ENCODE measurements at places on chromosomes 12 and 14.

DNA sequence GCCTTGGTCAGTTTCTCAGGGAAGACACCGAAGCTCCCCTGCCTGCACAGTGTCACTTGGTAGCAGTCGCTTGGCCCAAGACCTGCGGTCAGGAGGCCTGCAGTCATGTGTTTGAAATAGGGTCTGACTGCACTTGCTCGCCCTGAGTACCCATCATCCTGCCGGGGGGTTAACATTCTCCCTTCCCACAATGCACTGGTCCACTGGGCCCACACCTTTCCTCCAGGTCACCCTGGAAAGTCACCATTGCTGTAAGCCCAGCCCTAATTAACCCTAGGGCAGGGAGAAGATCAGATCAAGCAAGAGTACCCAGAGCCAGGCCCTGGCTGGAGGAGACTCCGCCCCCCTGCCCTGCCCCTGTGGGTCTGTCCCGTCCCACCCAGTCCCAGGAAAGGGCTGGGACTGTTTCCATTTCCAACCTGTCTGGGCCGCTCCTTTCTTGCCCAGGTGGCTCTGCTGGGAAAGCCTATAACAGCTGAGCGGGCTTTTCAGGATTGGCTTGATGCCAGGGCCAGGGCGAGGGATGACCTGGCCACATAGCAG lies 87.1 kb downstream of the ZFP36L1 start:
- DNase-seq = peak; percentile 22

GRCh38 chr12:53843545-53843944 lies 91.8 kb upstream of the CISTR start:
- DNase-seq = no peak

DNA sequence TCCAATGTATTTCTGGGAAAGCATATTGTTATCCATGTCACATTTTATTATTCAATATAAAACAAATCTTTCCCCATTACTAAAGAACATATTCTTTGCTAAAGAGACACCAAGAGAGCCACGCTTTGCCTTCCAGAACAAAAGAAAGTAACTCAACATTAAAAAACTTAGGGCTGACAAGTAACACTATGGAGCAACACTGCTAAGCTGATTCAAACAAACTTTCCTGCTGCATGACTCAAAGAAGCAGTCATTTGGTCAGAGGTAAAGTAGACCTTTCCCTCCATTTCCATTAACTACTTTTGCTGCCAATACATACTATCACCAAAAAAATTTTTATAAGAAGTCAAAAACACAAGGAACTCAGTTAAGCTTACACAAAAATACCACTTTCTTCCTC lies 83.0 kb downstream of the DENND5B start:
- DNase-seq = no peak

GRCh38 chr12:112944024-112944690 lies 5.9 kb downstream of the OAS3 start:
- DNase-seq = no peak

GRCh38 chr12:15227004-15227679 lies 5.9 kb upstream of the RERG start:
- DNase-seq = peak; percentile 39

- no peak for DNase-seq
These were observed 31.3 kb downstream of the HECTD4 start for GRCh38 chr12:112350593-112351592.

- DNase-seq = no peak
These were observed 4.9 kb upstream of the LRIG3 start for GRCh38 chr12:58925111-58925611.

- no peak for DNase-seq
These were observed 9.7 kb upstream of the CRY1 start for GRCh38 chr12:107103097-107103496.

DNA sequence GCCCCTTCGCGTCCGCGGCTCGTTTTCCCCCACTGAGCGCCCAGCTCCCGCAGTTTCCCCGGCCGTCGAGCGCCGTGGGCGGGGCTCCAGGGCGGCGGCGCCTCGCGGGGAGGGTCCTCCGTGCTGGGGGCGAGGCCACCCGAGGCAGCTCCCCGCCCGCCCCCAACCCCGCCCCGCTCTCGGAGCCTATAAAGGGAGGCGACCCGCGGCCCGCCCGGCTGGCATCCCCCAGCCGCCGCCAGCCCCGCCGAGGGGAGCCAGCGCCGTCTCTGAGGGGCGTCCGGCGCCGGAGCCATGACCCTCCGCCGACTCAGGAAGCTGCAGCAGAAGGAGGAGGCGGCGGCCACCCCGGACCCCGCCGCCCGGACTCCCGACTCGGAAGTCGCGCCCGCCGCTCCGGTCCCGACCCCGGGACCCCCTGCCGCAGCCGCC lies at the start of gene TAMALIN:
Gene TAMALIN, plus strand, starts transcription at position 221 of the 432 bp plus-strand sequence. Its CDS starts 74 bp downstream, at position 295.
- DNase-seq = no peak

DNA sequence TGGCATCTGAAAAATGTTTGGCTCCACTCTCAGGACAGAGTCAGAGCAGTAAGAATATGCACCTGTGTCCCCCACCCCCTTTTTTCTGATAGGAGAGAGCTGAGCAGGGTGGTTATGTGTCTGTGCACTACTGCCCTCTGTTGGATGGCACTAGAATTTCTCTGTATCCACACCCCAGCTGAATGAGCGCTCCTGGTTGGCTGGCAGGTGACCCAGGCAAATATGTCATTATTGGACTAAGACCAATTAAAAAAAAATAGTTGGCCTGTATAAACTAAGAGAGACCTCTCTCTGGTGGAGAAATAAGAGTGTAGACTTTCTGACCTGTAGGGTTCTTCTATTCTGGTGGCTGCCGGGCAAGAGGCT lies 107.0 kb downstream of the PTCSC3 start:
- peak; percentile 65 for DNase-seq

- no peak for DNase-seq
These were observed 214.9 kb upstream of the DDHD1 start for GRCh38 chr14:53368066-53368465.

GRCh38 chr12:88576866-88577265 lies 3.4 kb downstream of the KITLG start:
- DNase-seq = no peak

GRCh38 chr12:90299121-90299520 lies 590.5 kb upstream of the ATP2B1 start:
- no peak for DNase-seq

- DNase-seq = no peak
These were observed 386.0 kb downstream of the BCAT1 start for GRCh38 chr12:24562771-24563431.

- DNase-seq = peak; percentile 68
These were observed 1.5 kb upstream of the TM7SF3 start for GRCh38 chr12:27015730-27016076.

DNA sequence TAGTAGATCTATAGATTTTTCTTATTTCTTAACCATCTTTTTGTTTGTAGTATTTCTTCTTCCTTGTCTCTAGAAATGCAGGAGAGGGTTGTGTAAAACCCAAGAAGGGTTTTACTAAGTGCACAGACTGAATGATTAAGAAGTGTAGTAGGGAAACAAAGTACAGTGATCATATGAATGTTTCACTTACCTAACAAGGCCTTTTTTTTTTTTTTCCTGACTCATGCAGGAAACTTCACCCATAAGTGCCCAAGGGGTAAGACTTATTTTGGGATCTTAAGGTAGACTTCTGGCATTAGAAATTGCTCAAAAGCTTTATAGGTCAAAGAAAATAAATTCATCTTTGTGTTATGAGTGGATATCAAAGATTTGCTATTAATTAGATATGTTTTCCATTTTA lies 10.2 kb downstream of the SCN8A start:
- DNase-seq = no peak

DNA sequence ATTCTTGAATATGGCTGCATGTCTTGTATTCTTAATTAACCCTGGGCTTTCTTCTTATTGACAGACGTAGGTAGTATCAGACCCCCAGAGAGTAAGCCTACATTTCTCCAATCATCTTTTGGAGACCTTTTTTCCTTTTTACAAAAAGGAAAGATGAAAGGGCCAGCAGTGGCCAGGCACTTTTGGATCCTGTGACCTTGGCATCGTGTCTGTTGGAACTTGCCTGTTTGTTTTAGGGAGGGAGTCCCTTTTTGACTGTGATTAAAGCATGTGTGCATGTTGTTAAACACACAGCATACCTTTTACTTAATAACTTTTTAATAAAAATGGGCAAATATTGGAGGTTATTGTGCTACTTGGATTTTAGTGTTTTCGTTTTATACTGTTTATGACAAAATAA lies 57.2 kb downstream of the PCNX1 start:
- DNase-seq = no peak

GRCh38 chr12:130220706-130221100 lies 58.4 kb downstream of the FZD10 start:
- no peak for DNase-seq

DNA sequence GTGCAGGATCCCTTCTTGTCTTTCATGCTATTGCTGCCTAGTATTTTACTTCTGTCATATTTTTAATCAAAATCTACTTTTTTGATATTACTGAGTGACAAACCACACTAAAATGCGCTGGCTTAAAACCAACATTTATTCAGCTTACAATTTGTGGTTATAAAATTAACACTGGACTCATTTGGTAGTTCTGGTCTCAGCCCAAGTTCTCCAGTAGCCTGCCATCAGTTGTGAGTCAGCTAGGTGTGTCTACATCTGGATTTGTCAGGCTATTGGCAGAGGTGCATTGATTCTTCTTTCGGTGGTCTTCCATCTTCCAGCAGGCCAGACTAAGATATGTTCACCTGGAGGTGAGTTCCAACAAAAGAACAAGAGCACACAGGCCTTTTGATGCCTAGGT lies 765.1 kb upstream of the FBXO33 start:
- DNase-seq = no peak

- DNase-seq = no peak
These were observed 3.7 kb downstream of the WNT5B start for GRCh38 chr12:1632702-1633101.

DNA sequence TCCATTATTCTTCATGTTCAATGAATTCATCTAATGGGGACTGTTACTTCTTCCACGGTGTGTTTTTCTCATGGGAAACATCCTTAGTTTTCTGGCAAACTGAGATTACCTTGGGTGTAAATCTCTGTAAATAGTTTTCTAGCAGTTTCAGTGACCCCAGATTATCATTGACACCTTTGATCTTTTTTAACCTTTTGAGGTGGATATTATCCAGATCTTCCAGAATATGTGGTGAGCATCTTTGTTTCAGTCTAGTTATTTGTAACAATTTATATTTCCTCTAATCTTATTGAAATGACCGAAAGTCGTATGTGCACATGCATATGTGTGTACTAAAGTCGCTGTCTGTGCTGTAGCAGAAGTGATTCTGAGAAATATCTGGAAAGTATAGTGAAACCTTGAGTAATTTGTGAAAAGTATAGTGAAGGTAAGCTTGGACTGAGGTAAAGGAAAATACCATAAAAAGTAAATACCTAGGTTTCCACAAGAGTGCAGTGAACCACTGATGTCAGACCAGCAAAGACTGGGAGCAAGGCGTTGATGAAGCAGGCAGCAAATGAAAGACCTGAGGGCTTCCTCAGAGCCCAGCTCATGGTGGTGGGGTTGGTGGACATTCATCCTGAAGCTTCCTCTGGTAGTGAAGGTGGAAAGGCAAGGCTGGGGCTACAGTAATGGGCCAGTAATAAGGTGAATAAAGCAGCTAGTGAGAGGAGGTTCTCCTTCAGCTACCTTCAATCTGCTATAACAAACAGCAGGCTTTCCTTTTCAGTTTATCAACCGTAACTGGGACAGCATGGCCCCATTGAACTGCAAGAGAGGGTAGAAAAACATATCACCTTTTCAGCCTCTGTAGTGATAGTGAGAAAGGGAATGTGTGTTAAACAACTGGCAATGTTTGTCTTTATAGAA lies 480.2 kb upstream of the FBXO33 start:
- no peak for DNase-seq

DNA sequence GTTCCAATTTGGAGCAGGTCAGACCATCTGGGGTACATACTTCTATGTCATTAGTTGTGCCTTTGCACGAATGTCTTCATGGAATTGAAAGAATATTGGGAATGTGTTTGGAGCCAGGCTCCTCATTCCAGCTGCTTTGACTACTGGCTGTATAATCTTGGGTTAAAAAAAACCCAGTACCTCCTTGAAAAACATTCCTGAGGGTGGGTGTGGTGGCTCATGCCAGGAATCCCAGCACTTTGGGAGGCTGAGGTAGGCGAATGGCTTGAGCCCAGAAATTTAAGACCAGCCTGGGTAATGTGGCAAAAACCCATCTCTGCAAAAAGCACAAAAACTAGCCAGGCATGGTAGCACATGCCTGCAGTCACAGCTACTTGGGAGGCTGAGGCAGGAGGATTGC lies 125.6 kb downstream of the TTC8 start:
- no peak for DNase-seq

DNA sequence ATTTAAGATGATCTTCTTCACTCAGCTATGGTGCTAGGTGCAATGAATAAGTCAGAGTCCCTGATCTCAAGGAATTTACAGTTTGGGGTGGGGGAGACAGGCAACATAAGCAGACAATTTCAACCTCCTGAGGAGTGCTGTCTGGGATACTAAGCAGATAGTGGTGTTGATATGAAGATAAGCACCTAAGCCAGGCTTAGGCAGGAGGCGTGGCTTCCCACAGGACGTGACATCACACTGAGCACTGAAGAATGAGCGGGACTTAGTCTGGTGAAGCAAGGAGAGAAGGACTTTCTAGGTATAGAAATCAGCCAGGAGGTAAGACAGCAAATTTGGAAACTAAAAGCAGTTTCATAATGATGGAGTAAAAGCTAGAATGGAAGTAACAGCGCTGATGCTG lies 6.8 kb downstream of the PRPH start:
- no peak for DNase-seq

DNA sequence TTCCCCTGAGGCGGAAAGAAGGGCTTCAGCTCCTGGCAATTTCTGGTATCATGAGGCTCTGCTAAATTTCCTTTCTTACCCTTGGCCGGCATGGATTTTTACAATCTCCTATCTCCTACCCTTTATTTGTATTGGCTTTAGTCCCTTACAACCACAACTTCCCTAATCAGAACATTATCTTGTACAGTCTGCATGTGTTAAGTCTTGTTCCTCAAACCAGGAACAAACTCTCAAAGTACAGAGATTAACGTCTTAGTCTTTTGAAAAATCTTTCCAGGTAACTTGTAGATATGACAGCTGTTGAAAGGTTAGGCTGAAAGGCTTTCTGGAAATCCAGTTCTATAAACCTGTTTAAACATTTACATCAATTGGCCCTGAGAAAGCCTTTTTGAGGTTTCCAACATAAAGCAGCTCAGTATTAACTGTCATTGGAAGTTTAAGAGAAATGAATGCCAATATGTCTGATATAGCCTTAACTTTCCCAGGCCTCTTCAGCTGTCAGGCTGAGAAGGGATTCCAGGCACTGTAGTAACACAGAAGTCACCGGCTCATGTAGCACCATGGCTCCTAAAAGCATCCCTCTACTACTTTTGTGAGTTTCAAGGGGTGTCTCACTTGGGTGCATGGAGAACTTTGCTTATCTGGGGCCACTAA lies 360.5 kb downstream of the FUT8 start:
- DNase-seq = no peak

DNA sequence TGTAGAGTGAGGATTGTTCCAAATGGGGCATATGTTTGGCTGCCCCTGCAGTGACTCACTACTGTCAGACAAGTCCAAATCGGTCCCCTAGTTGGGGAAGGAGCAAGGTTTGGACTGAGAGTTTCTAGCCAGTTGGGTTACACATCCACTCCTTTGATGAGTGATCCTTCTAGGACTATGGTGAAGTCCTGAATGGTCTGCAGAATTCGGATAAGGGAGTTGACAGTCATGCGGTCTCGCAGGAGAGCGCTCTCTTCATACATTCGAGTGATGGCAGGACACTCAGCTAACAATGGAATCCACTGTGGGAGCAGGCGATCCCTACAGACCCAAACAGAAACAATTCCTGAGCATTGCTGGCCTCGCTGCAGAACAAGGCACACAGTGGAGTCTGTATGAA lies 61.5 kb upstream of the SINHCAF start:
- no peak for DNase-seq

- DNase-seq = no peak
These were observed 455.6 kb upstream of the TMPO start for GRCh38 chr12:98059659-98060343.
